ENCODE measurements at places on chromosomes 5 and 9. TPM values are rescaled to one million over a fixed set of nuclear protein-coding genes. Genes with fewer than 3 reads are reported as not detected.

The ZNF454 gene
- total RNA-seq, result not detected

The DMRT3 gene
- not detected for total RNA-seq

The ENTREP1 gene
- total RNA-seq, result not detected

The MAML1 gene
- total RNA-seq, result 15.3 TPM

The SYK gene
- total RNA-seq, result not detected

DNA sequence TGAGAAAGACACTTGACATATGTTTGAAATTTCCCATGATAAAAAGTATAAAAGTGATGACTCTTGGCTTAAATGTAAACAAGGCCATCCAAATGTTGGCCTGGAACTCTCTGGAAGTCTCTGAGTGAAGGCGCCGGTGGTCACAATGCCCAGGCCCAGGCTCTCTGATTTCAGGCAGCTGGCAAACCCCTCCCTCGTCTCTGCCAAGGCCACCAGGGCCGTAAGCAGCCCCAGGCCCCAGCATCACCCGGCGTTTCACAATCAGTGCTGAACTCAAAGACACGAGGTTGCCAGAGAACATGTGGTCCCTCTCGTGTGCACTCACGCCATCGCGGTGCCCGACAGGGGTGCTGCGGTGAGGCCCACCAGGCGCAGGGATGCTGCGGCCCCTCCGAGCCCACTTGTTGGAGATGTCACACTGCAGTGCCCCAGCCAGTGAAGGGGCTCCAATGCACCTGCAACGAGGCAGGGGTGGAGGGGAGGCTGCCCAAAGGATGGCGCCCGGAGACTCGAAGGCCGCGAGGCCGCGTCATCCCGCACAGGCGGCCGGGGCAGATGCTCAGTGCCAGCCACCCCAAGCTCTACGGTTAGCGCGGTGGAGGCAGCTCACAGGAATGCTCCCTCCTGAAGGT is 15.0 kb downstream of the LPCAT1 start:
- DNase-seq, result no peak

DNA sequence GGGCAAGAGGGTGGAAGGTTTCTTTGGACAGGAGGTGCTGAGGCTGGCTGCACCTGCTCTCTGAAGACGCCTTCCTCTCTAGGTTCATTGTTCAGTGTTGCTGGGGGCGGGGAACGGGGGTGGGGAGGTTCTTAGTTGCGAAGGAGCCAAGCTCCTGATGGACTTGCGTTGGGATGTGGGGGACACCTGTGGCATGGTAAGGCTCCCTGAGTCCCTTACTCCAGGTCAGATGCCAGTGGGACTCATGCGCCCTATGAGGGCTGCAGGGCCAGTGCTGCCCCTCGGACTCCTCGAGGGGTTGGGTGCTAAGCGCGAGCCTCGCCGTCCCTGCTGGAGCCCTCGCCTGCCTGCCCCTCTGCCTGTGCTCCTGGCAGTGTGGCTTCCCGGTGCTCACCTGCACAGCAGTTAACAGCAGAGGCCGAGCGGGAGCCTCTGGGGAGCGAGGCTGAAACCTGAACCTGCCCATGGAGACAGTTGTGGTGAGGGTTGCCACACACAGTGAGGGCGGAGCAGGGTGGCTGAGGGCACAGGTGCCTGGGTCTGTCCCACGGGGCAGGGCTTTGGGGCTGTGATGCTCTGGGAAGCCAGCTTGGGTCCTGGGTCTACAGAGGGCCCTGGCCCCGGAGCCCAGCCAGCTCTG is 5.5 kb downstream of the RNU6ATAC start:
- DNase-seq, result no peak

- DNase-seq, result peak; percentile 40
These were observed 4.3 kb upstream of the ITGA1 start for GRCh38 chr5:52783226-52783959.

DNA sequence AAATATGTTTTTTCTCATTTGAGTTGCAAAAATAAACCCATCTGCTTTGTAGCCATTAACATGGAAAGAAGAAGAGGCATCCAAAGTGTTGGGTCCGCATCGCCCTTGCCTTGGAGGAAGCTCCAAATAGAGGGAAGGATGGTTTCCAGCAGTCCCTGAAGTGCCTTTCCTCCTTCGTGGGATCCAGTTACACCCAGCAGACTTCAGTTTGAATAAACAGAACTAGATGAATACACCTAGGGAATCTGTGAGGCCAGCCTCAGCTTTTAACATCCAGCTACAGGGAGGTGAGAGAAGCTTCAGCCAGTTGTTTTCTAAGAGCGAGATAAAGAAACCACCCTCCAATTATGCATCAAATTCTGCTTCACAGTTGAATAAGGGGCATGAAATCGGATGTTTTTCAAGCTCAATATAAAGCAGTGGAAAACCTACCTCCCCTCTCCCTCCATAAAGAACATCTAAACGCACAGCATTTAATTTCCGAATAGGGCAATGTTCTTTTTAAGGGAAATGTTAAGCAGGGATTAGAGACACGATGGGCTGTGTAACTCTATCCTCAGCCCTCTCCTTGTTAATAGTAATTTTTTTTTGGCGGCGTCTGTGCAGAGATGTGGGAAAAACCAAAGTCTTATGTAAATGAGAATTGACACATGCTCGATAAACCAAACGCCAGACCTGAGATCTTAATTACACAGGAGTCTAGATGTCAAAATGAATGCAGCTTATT is 264.7 kb downstream of the SLIT3 start:
- no peak for DNase-seq

GRCh38 chr9:69499407-69499806 is 172.8 kb downstream of the APBA1 start:
- no peak for DNase-seq

GRCh38 chr9:78146241-78146640 is 89.6 kb upstream of the CEP78 start:
- peak; percentile 45 for DNase-seq

DNA sequence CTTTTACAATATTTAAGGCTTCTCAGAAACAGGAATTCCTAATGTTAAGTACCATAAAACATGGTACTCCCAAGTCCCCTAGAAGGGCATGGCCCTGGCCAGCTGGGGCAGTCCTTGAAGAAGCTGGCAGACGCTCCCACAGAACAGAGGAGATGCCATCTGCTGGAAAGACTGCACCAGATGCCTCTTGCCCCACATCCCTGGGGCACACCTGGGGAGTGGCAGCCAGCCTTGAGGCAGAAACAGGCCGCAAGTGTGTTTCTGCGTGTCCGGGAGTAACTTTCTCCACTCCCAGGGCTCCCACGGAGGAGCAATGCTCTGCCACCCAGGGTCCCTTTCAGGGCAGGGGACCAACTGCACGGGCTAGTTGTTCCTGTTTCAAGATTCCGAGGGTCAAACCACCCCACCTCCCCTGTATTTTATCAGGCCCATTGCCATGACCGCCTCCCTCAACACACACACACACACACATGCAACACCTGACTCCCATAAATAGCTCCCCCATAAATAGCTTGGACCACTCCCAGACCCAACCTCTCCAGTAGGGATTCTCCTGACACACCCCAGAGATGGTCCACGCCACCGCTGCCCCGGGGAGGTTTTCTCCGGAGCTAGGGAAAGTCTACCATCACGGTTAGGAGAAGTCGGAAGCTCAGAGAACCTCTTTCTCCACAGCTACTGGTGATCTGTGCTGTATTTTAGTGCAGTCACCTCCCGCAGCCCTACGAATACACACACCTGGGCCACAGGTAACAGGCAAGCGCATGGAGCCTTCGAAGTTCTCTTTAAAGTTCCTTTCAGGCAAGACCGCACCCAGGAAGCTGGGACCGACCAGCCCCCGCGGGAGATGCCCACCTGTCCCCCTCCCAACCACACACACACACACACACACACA is 1.5 kb downstream of the SPOCK1 start:
- DNase-seq, result peak; percentile 11

GRCh38 chr9:114484854-114485443 is 20.3 kb downstream of the WHRN start:
- DNase-seq, result peak; percentile 89

DNA sequence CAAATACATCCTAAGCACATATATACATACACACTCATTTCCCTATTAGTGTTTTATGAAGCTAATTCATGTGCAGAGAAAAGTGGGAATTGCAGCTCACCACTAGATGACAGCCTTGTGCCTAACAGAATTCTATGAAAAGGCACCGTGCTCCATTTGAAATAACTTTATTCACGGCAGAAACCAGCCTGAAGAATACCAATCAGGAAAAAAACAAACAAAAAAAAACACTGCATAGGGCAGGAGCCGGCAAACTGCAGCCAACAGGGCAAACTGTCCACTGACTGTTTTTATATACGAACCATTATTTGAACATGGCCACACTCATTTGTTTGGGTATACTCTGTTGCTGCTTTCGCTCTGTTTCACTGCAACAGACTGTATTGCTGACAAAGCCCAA is 33.6 kb downstream of the ERMP1 start:
- DNase-seq, result peak; percentile 51

DNA sequence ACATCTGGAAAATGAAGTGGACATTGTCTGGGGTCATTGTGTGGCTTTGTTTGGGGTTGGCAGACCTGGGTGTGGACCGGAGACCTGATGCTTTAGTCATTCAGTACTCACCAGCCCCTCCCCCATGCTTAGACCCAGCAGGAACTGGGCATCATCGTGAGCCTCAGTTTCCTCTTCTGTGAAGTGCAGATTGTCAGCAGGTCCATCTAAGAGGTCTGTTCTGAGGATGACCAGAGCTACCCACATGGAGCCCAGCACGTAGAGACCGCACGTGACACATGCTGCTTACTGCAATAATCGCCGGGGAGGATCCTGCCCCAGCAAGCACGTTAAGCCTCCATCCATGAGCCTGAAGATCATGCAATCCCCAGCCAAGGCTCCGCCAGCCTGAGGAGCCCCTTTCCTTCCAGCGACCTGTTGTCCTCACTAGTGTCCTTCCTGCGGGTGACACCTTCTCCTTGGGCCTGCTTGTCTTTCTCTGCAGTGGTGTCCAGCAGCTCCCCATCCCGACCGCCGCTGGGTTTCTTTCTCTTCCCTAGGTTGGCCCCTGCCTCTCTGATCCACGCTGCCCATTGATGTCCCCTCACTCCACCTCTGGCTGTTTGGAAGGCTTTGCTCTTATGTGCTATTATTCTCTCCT is 26.7 kb upstream of the IRX4 start:
- DNase-seq, result no peak

- no peak for DNase-seq
These were observed 144.1 kb upstream of the SPEF2 start for GRCh38 chr5:35473589-35473988.

DNA sequence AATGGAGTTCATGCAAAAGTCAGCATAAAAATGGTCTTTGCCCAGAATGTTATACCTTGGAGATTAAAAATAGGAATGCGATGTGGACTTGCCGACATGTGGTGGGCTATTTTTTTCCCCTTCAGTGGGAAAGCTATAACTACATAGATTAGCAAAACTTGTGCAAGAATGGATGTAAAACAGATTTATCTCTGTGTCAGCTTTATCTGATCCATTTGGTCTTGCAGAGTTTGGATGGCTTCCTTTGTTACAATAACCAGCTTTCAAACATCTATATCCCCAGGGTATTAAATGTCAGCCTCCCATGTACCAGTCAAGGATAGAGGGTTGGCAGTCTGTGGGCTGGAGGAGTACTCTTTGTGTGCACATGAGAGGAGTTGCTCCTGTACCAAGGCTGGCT is 284.9 kb downstream of the TMEM38B start:
- no peak for DNase-seq

- no peak for DNase-seq
These were observed 160.6 kb downstream of the COL23A1 start for GRCh38 chr5:178429491-178430185.

GRCh38 chr9:127451858-127452656 is 747 bp downstream of the LRSAM1 start:
- peak; percentile 55 for DNase-seq

DNA sequence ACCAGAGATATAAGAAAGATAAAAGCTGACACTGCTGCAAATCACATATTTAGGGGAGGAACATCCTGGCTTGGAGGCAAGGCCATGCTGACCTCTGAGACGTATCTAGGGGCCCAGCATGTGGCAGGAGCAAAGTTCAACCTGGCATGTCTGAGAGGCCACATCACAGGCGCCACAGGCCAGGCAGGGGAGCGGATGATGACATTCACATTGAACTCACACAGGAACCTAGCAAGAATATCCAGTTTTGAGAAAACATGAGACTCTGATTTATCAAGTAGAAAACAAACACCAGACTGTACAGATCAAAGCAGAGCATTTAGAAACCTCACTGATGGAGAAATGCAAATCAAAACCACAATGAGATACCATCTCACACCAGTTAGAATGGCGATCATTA is 64.2 kb upstream of the STK32A start:
- no peak for DNase-seq
